EH (cell line): ENCODE measurements at places on chromosomes 2 and 18.

GRCh38 chr2:237423891-237424290, 9.9 kb upstream of the COL6A3 start:
- DNase-seq: peak; percentile 79

DNA sequence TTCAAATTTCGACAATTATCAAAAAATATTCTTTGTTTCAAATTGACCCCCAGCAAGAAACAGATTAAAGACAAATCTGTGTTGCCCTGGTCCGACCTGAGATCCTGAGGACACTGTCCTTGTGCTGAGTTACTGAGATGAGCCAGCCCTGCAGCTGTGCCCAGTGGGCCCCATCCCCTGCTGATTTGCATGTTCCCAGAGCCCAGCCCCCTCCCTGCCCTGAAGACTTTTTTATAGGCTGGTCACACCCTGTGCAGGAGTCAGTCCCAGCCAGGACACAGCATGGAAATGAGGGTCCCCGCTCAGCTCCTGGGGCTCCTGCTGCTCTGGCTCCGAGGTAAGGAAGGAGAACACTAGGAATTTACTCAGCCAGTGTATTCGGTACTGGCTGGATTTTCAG, 31.4 kb upstream of the ZNG1B start:
- DNase-seq: no peak

DNA sequence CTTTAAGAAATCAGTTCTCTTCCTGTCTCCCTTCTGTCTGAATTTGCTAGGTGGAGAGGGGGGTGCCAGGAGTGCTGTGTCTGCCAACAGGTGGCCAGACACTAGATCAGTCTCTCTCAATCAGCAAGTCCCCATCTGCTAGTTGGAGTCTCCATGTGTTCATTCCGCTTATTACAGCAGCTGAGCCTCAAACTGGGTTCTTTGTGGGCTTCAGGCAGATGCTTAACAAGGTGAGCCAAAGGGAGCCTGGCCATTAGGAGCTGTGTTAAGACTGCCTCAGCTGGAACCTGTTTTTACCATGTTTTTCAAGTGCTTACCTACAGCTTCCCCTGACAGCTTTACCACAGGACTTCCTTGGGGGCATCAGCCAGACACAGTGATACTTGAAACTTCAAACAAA, 401.9 kb downstream of the LRP1B start:
- DNase-seq: no peak

DNA sequence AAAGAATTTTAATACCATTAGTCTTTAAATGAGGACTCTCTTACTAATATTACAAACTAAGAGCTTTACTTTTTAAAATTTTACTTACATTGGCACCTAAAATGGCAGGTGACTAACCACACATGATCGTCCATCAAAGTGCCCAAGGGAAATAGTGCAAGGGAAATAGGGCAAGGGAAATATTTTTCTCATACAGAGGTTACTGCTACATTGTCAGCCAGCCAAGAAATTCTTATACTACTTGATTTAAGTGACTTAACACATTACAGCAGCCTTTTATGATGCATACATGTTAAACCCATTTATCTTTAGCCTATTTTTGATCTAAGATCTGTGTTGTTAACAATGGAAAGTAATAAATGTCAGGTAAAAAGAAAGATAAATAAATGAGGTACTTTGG, 587.2 kb upstream of the PKDCC start:
- DNase-seq: no peak

DNA sequence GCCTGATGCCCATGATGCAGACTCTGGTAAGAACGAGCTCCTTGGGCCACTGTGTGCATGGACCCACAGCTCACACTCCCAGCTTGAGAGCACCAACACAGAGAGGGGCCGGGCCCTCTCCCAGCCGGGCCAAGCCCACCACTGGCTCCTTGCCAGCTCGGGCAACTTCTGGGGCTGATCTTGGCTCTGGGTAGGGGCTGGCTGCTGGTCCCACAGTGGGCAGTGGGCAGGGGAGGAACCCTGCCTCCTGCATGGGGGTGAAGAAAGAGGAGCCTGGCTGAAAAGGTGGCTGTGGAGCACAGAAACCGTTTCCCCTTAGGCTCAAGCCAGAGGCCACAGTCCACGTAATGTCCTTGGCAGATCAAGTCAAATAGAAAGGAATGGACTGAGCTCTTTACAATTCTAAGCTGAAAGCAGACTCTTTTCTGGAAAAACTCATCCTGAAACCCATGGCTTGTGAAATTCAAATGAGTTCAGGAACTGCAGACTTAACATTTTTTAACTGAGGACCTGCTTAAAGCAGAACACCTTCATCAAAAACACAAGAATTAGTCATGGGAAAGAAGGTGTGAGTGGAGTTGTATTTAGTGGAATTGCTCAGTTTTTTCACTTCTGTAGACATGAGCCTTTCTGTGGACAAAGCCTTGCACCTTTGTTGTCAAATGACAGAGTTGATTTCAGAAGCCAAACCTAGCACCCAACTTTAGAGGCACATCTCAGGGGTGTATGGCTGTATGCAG, 104.9 kb downstream of the STPG4 start:
- no peak for DNase-seq

- DNase-seq: no peak
These were observed 30.1 kb upstream of the SOS1 start for GRCh38 chr2:39150890-39151497.

DNA sequence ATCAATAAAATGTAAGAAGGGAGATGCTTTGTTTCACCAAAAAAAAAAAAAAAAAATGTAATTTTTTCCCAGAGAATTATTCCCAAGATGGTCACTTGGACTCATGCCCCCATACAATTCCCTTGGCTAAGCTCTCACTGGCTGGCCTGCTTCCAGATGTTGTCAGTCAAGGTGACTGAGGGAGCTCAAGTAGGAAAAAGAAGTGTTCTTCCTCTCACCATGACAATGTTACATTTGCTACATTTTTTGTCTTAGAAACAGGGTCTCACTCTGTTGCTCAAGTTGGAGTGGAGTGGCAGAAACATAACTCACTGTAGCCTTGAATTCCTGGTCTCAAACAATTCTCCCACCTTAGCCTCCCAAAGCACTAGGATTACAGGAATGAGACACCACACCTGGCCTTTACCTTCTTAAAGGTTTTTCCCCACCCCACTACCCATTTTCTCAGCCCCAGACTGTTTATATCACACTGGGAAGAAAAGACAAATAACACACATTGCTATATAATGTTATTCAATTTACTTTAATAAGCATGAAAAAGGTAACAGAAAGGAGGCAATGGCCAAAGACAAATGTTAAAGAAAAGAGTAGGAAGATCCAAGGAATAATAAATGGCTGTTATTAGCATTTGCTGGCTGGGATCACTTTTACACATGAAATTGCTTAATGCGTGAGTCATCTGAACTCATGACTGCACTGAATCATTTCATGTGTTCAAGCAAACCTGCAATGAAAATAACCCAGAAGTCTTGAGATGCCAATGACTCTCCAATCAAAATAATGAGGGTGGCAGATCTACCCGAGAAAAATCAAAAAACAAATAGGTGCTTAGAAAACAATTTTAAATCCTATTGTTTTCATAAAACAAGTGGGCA, 45.2 kb downstream of the ACVR1 start:
- peak; percentile 91 for DNase-seq

DNA sequence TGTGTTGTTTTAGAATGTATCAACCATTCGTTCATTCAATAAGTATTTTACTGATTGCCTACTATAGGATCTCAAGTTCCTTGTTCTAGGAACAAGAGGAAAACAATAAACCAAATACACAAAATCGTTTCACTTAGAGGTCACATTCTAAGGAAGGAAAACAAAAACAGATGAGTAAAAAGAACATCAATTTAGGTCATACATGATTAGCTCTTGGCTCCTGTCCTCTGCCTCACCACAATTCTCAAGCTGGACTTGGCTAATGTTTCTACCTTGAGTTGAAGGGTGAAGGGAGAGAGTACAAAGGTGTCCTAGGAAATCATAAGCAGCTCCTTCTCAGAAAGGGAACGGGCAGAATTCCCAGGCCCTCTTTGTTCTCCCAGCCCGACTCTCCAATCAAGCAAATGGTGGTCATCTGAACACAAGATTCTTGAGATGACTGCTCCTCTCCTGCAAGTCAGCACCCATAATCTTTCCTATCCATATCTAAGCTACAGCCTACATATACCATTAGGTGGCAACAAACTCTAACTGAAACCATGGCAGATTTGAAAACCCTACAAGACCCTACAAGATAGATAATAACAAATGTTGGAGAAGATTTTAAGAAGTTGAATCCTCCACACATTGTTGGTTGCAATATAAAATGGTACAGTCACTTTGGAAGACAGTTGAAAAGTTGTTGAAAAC, 76.0 kb downstream of the CBLN2 start:
- no peak for DNase-seq

- no peak for DNase-seq
These were observed 297.2 kb upstream of the FIGN start for GRCh38 chr2:164032995-164033394.

- no peak for DNase-seq
These were observed 416.6 kb upstream of the TNP1 start for GRCh38 chr2:217276433-217276832.

DNA sequence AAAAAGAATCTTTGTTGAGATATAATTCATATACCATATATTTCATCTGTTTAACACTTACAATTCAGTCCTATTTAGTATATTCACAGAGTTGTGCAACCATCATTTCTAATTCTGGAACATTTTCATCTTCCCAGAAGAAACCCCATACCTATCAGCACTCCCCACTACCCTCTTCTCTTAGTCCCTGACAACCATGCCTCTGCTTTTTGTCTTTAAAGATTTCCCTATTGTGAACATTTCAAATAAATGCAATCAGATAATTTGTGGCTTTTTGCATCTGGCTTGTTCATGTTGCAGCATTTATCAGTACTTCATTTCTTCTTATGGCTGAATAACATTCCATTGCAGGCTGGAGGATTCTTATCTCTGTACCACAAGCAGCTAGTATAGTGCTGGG, 305.9 kb upstream of the MEX3C start:
- no peak for DNase-seq

DNA sequence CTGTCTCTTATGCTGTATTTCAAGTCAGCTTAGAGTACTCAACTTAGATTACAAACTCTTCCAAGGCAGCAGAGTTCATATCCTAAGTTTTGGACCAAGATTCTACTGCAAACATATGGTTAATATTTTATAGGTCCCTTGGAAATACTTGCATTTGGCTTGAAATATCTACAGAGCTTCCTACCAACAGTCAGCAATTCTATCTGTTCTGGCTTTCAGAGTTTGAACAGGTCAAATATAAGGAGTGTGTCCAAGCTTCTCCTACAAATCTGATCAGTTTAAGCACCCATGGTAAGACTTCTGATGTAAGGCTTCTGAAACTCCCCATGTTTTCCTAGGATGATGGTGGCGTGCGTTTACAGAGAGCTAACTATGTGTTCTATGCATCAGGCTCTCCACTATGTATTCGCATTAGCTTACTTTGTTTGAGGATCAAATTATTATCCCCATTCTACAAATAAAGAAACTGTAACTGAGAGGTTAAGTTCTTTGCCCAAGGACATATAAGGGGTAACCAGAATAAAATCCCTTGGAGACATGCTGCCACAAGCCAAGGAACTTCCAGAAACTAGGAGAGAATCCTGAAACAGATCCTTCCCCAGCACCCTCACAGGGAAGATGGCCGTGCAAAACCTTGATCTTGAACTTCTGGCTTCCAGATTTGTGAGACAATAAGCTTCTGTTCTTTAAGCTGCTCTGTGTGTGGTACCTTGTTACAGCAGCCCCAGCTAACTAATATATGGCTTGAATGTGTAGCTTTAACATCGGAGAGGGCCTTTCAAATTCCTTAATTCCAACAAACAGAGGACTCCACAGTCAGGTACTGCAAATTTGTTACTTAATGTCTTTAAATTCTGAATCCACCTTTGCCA, 55.1 kb downstream of the ATP8B1 start:
- DNase-seq: no peak

DNA sequence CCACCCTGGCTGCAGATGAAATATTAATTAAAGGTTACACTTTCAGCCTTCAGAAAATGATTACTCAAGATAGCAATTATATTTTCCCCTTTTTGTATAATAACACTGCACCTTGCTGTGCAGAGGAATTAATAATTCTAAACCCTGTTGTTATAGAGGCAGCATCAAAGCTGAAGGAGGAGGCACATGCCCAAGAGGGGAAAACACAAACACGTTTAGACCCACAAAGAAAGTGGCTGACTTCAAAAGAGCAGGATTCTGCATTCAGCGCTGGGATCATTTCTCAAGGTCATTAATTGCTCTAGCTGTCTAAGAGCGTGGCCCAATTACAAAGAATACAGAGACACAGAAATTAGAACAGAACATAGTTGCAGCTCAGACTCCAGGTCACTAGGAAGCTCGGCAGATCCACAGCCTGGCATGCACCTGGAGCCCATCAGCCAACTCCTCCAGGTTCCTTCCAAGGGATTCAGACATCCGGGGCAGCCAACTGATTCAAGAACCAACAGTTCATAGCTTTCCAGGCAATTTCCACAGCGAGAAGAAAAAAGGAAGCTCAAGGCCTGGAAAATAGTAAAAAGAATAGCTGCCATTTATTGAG, 102.3 kb upstream of the ID2 start:
- no peak for DNase-seq

- peak; percentile 61 for DNase-seq
These were observed 74.2 kb downstream of the VIT start for GRCh38 chr2:36770542-36771287.

DNA sequence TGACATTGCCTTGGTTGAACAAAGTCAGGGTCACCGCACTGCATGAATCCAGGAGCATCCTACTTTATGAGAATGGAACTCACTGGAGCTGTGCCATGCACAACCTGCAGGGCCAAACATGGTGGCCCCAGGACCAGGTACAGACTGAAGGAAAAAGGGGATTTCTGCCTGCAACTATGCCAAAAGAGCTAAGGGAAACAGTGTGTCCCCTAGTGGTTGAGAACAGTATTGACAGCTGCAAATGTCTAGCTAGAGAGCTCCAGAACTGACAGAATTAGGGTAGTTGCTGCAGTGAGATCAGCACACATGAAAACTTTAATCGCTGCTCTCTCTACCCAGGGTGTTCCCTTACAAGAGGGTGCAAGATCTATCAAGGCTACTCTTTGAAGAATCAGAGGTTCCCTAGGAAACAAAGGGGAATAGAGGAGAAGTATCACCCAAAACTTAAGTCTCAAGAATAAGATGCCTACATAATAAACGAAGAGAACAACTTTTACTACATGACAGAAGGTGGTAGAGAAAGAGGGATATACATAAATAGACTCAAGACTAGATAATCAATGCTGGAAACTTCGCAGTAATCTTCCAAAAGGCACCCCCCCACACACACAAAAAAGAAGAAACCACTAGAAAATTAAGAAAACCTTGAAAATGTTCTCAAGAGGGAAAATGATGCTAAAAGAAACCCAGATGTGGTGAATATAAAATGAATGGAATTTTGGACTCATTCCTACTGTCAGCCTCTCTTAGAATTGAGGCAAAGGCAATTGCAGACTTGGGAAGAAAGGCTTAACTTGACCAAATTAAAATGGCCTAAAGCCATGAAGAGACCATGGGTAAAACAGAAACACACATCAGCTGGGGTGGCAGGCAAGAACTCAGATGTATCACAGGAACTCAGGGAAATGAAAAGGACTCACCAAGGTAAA, 43.6 kb upstream of the IHH start:
- peak; percentile 59 for DNase-seq
